Sigmoid colon (tissue), 7 donors: ENCODE measurements at places on chromosomes 5 and 9. TPM values are rescaled to one million over a fixed set of nuclear protein-coding genes. Genes with fewer than 3 reads are reported as not detected.

GRCh38 chr5:56950626-56951125 lies 1.2 kb downstream of the MIER3 start:
- H3K27me3 ChIP-seq, result no peaks in the 10 kb centered on the region
- peaks cover 11% of the 10 kb centered on the region for H3K36me3 ChIP-seq
- H3K4me1 ChIP-seq, result peaks cover 21% of the 10 kb centered on the region
- peak overlapping the region; percentile 95 for H3K4me3 ChIP-seq
- DNase-seq, result peak; percentile 86

The FOXD4 gene
- total RNA-seq, result not detected

- H3K27me3 ChIP-seq, result no peaks in the 10 kb centered on the region
- H3K4me1 ChIP-seq, result no peaks in the 10 kb centered on the region
- H3K27ac ChIP-seq, result no peak within 1 kb of the TSS
- peak; percentile 73 for DNase-seq
These were observed at the start of gene SARDH for GRCh38 chr9:133737774-133738639. Gene SARDH, minus strand, starts transcription at chr9:133738352. Its CDS starts 4,179 bp downstream, at chr9:133734173.

The KIAA0825 gene
- total RNA-seq, result 3.8 TPM

GRCh38 chr5:151195622-151196021 lies 28.3 kb downstream of the CCDC69 start:
- no peak overlapping the region for H3K27ac ChIP-seq
- DNase-seq, result no peak
- H3K27me3 ChIP-seq, result no peaks in the 10 kb centered on the region

GRCh38 chr5:140351609-140352334 lies 5.4 kb upstream of the HBEGF start:
- H3K4me3 ChIP-seq, result no peak overlapping the region
- H3K36me3 ChIP-seq, result no peaks in the 10 kb centered on the region
- no peak for DNase-seq
- no peak overlapping the region for H3K27ac ChIP-seq
- no peaks in the 10 kb centered on the region for H3K27me3 ChIP-seq

DNA sequence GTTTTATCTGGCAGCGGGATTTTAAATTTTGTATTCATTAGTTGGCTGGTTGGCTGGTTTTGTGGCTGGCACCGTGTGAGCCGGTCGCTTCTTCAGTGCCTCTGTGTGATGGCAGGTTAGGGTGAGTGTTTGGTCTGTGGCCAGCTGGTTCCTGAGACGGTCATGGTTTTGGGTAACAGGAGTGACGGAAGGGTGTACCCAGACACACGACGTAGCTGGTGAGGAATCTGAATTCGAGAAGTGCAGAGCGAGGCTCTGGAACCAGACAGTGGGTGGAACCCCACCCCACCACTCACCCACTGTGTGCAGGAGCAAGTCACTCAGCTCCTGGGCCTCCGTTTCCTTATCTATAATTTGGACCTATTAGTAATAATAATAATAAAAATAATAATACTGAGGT lies 2.7 kb downstream of the BTNL9 start:
- no peaks in the 10 kb centered on the region for H3K36me3 ChIP-seq
- no peak overlapping the region for H3K27ac ChIP-seq
- no peaks in the 10 kb centered on the region for H3K4me1 ChIP-seq
- no peak overlapping the region for H3K4me3 ChIP-seq

DNA sequence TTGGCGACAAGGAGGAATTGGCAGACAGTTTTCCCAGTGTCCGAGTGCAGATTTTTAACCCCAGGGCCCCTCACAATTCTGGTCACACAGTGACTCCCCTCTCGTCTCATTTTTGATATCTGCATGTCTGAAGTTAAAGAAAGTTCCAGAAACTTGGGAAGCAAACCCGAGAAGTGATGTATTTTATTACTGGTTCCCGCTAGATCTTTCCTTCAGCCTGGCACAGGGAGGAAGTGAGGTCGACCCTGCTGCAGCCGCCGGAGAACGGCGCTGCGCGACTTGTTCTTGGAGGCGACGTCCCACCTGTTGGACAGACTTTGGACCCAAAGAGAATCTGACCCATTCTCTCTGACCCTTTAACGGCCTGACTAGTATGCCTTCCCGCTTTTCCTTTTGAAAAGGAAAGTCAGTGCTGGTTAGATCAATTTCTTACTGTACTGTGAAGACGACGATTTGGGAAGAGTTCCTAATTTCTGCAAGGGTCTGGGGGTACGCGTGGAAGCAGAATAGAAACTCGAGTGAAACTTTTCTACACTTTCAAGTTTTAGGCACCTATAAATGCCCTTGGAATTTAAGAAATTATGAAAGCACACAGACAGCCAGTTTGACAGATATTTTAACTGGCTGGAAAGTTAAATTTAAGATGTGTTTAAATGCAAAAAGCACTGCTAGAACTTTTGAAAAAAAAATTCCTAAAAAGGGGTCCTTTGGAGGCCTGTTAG lies 744 bp downstream of the OTULIN start:
- H3K27me3 ChIP-seq, result no peaks in the 10 kb centered on the region
- no peaks in the 10 kb centered on the region for H3K36me3 ChIP-seq
- no peak for DNase-seq
- peak overlapping the region; percentile 61 for H3K4me3 ChIP-seq
- H3K4me1 ChIP-seq, result peaks cover 29% of the 10 kb centered on the region
- H3K27ac ChIP-seq, result peak overlapping the region; percentile 90

The SERF1B gene
- total RNA-seq, result 36.5 TPM

GRCh38 chr5:13708906-13709305 lies 235.6 kb downstream of the DNAH5 start:
- DNase-seq, result no peak
- H3K27ac ChIP-seq, result no peak overlapping the region
- H3K4me3 ChIP-seq, result no peak overlapping the region
- no peaks in the 10 kb centered on the region for H3K27me3 ChIP-seq

GRCh38 chr5:90514520-90514919 lies 14.9 kb downstream of the LYSMD3 start:
- H3K27ac ChIP-seq, result no peak overlapping the region
- peaks cover 18% of the 10 kb centered on the region for H3K36me3 ChIP-seq
- no peak overlapping the region for H3K4me3 ChIP-seq
- no peak for DNase-seq
